ENCODE measurements at places on chromosomes 3 and 15.
A peak's percentile ranks its signal among the peaks of the same experiment; 100 is the strongest.

- DNase-seq: no peak
These were observed 39.2 kb downstream of the ATP2B2 start for GRCh38 chr3:10466186-10466585.

- no peak for DNase-seq
These were observed 319.6 kb downstream of the ZBTB20 start for GRCh38 chr3:114827495-114827894.

DNA sequence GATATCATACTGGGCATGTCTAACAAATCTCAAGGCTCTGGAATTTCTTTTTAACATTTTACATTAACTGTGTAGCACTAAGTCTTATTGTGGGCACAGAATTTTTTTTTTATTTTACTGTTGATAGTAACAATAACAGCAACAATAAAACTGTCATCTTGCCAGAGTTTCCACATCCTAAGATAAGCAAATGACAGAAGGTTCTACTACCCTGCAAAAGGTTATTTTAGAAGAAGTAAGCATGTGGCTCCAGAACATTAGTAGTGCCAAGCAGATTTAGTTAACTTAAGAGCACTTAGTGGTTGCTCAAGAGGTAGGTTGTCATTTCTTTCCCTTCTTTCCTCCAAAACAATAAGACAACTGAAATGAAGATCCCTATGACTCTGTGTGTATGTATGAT is 743.0 kb upstream of the CBLB start:
- no peak for DNase-seq

GRCh38 chr15:100224206-100225185 is 117.3 kb downstream of the ADAMTS17 start:
- no peak for DNase-seq

DNA sequence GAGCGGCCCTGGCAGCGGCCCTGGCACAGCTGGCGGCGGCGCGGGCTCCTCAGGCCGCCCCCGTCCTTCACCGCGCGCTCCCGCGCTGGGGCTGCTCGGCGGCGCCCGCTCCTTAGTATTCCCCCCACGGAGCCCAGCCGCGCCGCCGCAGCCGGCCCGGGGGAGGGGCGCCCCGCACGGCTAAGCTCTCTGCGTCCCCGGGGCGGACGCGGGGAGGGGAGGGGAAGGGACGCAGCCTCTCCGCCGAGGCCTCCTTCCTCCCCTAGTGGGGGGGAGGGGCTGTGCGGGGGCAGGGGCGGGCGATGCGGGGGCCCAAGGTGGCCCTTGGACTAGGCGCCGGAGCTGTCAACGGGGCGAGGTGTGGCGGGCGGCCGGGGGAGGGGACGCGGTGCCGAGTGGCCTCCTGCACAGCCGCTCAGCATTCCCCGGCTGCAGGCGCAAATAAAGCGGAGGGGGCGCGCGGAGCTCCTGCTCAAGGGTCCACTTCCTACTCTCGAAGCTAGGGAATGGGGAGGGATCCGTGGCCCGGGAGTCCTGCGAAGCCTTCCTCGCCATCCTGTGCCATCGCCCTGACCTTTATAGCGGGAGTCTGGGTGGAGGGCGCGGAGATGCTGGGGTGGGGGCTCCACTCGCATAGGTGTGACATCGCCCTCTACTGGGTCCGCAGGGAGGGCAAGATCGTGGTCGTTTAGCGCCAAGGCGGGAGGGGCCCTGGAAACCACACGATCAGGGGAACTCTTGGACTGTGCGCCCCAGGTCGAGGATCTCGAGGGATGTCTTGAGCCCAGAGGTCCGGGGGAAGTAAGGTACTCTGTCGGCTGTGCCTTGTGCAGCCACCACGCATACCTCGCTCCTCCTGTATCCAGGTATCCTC is 22.2 kb downstream of the EPHB3 start:
- no peak for DNase-seq

GRCh38 chr3:150480877-150481276 is 65.4 kb downstream of the SERP1 start:
- DNase-seq: no peak

DNA sequence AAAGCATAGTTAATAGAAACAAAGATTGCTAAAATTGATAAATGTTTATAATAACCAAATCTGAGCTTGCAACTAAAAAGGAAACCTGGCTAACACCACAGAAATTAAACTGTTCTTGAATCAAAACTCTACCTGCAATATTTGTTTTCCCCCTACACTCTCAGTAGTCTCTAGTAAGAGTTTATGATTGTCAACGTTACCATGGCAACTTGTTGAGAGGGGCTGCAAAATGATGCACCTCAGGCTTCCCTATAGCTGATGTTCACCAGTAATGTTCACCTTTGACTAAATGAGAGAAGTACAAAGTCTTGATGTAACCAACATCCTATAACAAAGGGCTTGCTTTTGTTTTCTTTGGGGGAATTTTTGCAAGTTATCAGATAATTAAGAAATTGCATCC is 101.1 kb upstream of the FHIT start:
- no peak for DNase-seq

GRCh38 chr15:33419701-33420100 is 108.9 kb downstream of the RYR3 start:
- no peak for DNase-seq

GRCh38 chr3:170383567-170383966 is 26.1 kb downstream of the SKIL start:
- DNase-seq: no peak

DNA sequence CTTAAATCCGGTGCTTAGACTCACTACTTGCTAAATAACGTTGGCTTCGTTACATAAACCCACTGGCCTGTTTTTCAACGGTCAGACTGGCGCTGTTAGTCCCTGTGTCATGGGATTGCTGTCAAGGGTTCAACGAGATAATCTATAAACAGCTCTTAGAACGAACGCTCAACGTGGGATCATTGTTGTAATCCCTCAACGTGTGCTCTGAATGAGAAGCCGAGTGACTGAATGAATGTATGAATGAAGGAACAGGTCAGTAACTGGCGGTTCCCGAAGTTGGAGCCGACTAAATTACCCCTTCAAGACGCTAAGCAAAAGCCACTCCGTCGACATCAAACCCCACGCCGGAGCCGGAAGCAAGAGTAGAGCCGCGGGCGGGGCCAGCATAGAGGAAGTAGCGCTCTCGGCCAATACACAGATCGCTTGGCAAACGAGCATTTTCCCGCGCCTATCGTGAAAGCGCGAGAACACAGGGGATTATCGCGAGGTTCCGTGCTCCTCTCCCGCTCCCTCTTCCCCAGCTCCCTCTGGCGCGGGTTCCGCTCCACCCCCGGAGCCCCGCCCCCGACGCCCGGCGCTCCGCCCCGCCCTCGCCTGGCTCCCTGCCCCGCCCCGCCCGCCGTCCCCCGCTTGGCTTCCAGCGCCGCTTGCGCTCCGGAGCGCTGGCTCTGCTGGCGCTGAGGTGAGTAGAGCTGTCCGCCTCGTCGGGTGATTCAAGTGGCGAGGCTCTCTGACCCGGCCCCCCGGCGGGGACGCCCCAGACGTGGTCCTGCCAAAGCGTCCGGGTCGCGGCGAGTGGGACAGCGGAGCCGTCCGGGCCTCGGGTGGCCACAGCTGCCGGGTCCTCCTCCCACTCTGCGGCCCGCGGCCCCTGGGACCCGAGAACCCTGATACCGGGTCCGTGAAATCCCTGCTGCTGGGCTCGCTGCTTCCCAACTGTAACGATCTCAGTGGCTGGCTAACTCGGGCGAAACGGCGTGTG is at the start of gene LRRC28:
Gene LRRC28, plus strand, starts transcription at position 625 of the 985 bp plus-strand sequence. CDS start 4,477 bp downstream, outside the sequence.
- peak; percentile 92 for DNase-seq

- peak; percentile 13 for DNase-seq
These were observed 454.6 kb downstream of the FOXP1 start for GRCh38 chr3:71128961-71129360.

GRCh38 chr3:119331661-119332060 is 37.5 kb downstream of the ARHGAP31 start:
- no peak for DNase-seq

DNA sequence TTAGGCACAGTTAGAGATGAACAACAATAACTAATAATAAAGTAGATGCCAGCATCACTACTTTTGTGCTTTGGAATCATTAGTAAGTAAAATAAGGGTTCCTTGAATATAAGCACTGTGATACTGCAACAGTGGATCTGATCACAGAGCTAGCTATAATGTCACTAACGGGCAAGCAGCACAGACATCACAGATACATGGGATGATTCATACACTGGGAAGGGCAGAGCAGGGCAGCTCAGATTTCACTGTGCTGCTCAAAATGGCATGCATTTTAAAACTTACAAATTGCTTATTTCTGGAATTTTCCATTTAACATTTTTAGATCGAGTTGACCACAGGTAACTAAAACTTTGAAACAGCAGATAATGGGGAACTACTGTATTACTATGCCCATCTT is 476.6 kb downstream of the FHIT start:
- no peak for DNase-seq

DNA sequence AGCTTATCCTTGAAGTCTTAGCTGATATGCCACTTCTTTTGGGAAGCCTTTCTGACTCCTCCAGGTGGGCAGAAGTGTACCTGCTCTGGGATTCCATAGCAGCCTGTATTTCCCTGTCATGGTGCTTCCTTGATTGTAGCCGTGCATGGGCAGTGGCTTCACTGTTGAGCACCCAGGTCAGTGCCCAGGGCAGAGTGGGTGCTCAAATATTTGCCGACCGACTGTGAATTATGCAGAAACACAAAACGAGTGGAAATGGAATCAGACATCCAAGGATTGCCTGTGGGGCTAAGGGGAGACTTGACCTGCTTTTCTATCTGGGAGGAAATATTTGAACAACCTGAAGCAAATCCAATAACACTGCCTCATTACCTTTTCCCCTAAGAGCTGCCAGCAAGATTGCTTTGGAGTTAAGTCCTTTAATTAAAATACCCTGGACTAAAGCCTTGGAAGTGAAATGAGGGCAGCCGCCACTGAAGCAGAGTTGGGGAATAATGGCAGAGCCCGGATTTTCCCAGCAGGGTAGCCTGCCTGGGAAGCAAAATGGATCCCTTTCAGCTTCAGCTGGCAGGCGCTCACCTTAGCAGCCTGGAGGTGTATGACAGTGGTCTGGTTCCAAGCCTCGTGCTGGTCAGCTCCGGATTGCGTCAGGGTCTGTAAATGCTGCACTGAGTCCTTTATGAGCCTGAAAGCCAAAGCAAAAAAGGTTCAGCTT is 14.9 kb downstream of the ACOX2 start:
- DNase-seq: no peak
